HFF-Myc (cell line): ENCODE measurements at places on chromosomes 3 and 15.

GRCh38 chr15:94027581-94027980 lies 203.8 kb upstream of the MCTP2 start:
- no peak for DNase-seq

DNA sequence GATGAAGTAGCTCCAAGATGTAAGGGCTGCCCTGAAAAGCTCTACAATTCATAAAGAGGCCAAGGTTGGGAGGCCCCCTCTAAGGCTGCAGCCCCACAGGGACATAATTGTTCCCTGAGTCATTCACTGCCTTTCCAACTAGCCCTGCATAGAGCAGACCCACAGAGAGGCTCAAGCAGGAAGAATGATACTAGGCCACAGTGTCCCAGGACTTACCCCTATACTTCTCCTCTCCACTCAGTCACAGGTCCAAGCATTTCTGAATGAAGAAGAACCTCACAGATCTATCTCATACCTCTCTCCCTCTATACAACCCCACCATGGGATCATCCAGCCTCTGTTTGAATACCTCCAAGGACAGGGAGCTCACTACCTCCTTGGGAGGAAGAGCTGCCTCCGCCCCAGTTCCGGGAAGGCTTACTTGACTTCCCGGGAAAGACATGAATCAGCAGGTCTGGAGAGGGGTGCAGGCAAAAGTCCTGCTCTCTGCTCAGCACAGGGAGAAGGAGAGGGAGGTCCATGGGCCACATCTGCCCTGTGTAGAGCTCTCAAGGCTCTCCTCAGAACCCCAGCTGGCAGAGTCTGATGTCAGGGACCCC lies 6.9 kb upstream of the SKIC8 start:
- DNase-seq, result no peak

- no peak for DNase-seq
These were observed 398.4 kb upstream of the CNTN3 start for GRCh38 chr3:75012791-75013331.

DNA sequence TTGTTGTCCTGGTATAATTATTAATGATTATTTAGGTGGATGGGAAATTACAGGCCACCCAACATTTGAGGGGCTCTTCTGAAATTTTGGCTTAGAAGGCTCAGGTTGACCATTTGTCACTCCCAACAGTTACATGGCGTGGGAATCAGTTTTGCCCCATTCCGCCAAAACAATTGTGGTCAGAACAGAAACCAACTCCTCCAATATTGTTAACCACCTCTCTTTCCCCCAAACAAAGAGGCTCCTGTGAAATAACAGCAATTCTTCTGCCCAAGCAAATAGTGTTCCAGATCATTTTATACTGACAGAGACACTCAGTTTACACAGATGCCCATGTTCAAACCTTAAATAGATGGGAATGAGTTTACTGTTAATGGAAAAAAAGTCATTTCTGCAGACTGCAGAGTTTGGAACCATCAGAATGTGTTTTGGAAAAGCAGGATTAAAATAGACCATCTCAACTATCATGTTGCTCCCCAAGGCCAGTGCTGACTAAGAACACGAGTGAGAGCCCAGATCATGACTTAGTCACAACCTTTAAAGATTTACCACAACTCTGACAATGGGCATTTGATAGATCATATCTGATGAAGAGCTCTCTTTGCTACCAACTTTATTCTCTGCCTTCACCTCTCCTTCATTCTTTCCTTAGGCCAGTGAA lies 102.1 kb downstream of the DUT start:
- DNase-seq, result no peak

- no peak for DNase-seq
These were observed 2.5 kb upstream of the ADIPOQ start for GRCh38 chr3:186839874-186840641.

GRCh38 chr3:124636101-124636862 lies 94.0 kb upstream of the UMPS start:
- no peak for DNase-seq

DNA sequence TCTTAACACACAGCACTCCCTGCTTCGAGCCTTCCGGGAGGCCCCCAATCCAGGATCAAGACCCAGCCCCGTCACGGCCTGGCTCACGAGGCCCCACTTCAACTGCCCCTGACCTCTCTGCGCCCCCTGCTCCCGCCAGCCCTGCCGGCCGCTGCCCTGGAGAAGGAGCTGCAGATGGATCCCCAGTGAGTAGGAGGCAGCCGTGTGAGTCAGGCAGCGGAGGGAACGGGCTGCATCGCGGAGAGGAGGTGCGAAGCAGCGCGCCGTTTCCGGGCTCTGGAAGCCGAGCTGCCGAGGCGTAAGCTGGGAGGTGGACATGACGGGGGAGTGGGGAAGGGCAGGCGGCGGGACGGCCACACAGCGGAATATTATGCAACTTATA lies 133.4 kb downstream of the TPRA1 start:
- DNase-seq, result no peak

DNA sequence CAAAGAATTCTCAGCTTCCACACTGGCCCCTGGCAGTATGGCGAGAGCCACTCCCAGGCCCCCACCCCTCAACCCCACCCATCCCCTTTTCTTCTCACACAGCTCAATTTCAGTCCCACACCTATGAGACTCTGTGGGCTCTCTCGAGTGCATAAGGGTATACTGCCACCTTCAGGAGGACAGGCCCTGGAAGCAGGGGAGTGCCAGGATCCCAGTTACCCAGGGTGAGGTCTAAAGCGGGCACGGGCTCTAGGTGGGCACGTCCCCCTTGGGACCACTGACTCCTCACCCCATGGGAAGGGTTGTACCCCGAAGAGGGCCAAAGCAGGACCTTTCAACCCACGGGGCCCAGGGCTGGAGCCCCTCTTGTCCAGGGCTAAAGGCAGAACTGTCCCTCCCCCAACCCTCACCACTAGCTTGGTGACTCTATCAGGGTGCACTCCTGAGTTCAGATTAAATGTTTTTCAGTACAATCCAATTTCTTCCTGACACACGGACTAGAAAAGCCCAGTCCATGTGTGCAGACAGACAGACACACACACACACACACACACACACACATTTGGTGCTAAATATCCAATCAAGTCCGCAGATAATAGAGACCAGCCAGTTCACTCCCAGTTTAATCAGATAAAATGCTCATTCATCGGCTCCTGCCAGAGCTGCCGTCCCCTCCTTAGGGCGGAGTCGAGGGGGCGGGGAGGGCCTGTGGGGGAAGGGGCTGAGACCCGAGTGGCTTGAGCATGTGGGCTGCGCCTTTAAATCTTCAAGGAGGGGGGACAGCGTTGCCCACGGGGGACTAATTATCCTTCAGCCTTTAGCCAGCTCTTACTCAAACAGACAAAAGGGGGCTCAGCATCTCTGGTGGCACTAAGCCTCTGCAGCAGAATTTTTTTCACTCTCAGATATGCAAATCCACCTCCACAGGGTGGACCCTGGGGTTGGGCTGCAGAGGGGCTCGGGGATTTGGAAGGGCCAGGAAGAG lies 59.3 kb downstream of the CYP11A1 start:
- no peak for DNase-seq

DNA sequence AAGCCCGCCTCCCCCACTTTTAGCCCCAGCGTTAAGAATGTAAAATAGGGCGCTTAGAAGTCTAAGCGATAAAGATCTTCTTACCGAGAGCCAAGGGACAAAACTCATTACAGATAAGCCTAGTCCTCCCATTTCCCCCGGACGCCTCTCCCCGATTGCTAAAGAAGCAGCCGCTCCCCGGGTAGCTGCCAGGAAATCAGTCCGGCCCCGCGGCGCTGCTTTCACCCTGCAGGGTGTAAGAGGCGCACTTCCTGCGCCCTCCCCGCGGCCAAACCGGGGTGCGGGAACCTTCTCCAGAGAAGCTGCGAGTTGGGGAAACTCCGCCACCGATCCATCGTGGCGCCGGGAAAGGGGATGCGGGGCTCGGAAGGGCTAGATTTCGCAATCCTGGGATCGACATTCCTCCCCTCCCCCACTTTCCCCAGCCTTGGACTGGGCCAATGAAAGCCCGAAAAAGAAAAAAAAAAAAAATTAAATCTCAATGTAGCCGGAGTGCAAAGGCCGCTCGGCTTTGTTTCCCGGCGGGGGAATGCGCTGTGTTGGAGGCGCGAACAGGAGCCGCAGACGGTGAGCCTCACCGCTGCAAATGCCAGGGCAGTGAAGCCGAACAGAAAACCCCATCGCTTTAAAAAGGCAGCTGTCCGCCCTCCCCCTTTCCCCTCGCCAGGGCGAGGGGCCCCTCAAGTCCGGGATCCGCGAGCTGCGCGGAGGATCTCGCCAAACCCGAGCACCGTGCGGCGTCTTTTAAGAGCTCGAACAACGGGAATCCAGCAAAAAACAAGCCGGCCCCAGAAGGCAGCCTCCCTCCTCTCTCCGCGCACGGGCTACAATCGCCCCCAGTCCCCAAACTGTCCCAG lies 626 bp upstream of the PTPRG start:
- DNase-seq, result peak; percentile 29

DNA sequence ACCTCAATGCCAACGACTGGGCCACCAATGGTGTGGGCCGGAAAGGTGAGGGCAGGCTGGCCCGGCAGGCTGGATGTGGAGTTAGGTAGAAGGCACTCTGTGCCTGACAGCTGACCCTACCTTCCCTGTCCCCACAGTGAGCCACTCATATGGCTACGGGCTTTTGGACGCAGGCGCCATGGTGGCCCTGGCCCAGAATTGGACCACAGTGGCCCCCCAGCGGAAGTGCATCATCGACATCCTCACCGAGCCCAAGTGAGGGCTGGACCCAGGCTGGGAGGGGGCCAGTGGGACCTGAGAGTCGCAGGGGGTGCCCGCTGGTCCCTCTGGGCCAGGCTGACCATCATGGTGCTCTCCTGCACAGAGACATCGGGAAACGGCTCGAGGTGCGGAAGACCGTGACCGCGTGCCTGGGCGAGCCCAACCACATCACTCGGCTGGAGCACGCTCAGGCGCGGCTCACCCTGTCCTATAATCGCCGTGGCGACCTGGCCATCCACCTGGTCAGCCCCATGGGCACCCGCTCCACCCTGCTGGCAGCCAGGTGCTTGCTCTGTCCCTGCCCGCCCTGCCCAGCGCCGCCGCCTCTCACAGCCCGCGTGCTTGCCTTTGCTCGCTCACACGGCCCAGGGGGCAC lies 4.5 kb upstream of the FES start:
- no peak for DNase-seq

DNA sequence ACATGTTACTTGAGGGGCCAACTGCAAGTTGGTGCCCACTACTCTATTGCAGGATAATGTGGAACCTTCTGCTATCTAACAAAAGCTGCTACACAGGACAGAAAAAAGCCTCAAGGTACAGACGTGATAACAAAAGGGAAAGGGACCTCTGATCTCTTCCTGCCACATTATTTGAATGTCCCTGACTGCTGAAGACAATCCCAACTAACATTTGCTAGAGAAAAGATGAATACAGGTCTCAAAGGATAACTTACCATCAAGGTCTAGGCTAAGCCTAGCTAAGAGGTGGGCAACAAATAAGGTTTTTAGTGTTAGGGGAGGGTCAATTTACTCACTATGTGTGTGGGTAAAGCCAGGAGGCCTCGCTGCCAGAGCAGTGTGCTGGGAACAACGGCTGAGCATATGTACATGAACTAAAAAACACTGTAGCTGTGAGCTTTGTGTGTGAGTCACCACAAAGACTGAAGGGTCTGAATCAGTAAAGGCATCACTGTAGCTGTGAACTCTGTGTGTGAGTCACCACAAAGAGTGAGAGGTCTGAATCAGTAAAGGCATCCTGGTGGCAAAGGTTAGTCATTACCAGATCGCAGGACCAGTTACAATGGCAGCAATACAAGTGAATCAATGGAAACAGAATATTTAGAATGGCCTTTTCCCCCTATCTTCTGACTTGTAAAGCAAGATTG lies 111.7 kb downstream of the LMLN start:
- DNase-seq, result peak; percentile 87

DNA sequence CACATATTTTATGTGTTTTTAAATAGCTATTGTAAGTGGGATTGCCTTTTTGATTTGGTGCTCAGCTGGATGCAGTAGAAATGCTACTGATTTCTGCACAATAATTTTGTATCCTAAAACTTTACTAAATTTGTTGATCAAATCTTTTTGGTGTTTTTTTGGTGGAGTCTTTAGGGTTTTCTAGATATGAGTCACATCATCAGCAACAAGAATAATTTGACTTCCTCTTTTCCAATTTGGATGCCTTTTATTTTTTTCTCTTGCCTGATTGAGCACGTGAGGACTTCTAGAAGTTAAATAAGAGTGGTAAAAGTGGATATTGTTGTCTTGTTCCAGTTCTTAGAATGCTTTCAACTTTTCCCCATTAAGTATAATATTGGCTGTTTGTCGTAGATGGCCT lies 51.3 kb downstream of the TLNRD1 start:
- DNase-seq, result no peak

- DNase-seq, result no peak
These were observed 477.6 kb downstream of the RAP2B start for GRCh38 chr3:153639631-153640030.

- DNase-seq, result no peak
These were observed 51.8 kb upstream of the NEDD4 start for GRCh38 chr15:56045068-56045748.

DNA sequence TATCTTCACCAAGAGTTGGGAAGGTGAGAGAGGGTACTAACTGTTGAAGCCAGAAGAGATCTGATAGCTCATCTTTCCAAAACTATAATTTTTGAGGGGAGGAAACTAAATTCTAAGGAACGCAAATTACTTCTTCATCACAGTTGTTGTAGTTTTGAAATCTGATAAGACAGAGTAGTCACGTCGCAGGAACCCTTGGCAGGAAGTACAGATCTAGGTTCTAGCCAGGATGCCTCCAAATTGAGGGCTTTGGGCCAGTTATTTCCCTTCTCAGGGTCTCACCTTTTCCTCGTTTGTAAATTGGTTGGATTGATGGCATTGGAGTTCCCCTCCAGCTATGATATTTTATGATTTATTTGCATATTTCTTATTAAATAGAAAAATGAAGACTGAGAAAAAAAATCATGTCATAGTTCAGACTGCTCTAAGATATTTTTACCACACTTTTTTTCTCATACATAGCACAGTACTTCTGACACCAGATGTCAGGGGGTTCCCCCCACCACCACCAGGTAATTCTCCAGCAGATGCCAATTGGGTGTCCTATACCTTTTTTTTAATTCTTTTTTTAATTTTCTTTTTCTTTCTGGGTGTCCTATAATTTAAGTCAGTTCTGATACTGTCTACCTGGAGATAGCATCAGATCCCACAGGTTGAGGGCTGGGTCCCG lies 32.3 kb upstream of the APH1B start:
- no peak for DNase-seq

GRCh38 chr3:129238945-129239705 lies 10.3 kb upstream of the COPG1 start:
- DNase-seq, result no peak

- peak; percentile 84 for DNase-seq
These were observed 3.3 kb upstream of the SKIC8 start for GRCh38 chr15:78302579-78303312.
